Caki2 (cell line): ENCODE measurements at places on chromosomes 3 and 15.

DNA sequence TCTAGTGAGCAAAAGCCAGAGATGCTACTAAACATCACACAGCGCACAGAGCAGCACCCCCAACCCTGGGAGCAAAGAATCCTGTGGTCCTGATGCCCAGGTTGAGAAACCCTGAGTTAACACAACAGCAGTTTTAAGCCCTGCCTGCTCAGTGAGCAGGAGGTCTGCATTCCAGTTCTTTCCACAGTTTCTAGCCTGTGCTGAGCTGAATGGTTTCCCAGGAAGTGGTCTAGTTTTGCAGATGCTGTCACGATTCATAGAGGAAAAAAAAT, 171.1 kb upstream of the PROK2 start:
- no peak for DNase-seq

GRCh38 chr3:38397320-38397719, 50.7 kb downstream of the XYLB start:
- peak; percentile 7 for DNase-seq

- no peak for DNase-seq
Measured at GRCh38 chr15:38651328-38652038, 86.9 kb upstream of the RASGRP1 start.

DNA sequence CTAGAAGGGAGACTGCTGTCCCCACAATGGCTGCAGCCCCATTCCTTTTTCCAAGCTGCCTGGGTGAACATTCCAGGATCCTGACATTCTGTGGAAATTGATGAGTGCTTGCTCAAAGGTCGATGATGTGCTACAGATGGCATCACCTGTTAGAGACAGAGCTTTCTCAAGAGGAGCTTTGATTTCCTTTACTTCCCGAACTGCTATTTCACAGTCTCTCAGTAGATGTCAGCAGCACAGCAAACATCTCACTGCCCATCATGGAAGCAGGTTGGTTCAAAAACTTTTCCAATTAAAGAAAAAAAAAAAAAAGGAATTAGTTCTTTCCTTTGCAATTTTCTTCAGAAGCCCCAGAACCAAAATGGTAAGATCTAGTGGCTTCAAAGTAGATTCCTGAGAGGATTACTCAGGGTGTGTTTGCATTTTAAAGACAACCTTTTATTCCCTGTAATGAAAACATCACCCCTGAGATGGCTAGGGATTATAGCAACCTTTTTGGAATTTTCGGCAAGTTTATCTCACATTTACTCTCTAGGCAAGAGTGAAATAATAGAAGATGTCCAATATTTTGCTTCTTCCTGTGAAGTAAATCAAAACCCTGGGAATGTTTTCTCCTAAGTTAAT, 44.8 kb downstream of the POLR2M start:
- DNase-seq, result peak; percentile 7

DNA sequence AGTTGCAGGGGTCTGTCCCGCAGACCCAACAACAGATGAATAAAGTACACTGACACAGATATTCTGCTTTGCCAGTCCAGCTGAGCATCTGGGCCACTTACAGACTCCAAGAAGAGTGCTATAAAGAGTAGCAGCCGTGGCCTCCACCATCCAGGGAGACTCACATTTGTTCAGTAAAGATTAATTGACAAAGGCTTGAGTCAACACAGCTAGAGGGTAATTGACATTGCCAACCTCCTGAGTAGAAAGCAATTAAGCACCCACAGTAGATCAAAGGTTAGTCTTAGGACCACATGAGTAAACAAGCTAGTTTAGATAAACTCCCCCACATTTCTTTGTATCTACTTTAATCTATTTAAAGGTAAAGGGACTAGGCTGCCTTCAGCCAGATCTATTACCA, 16.3 kb upstream of the CRTC3 start:
- no peak for DNase-seq

- peak; percentile 11 for DNase-seq
Measured at GRCh38 chr3:76470285-76470684, 569.6 kb upstream of the ROBO2 start.

DNA sequence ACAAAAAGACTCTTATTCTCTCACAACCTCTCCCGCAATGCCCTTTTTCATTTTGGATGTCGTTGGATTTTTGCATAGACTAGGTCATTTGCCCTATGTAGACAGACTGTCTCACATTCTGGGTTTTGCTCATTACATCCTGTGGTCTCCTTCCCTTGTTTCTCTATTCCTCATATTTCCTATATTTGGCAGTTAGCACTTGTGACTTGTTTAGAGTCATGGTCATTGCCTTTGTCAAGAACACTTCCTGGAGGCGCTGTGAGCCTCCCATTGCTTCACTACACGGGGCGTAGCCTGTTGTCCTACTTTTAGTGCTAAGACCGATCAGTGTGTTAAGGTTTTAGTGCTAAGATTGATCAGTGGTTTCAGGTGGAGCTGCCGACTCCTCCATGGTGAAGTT, 16.1 kb upstream of the TATDN2 start:
- no peak for DNase-seq
